Naive thymus-derived CD8-positive, alpha-beta T cell (primary cell): ENCODE measurements at places on chromosomes 12 and 14.

DNA sequence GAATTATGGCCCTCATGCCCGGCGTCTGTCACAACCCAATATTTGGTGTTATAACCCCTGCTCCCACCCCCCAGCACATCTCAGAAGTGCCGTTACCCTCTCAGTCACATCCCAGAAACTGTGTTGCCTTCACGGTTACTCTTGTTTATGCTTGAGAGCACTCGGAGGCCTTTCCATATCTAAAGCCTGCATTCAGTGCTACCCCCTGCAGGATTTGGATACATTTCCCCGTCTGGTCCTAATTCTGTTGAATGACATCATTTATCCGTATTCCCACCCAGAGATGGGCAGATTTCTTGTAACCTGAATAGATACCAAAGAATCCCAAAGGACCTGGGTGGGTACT lies 19.1 kb upstream of the FOS start:
- DNase-seq: no peak

GRCh38 chr12:58764100-58764953 lies 156.0 kb downstream of the LRIG3 start:
- DNase-seq: no peak

GRCh38 chr12:108430245-108430644 lies 84.8 kb upstream of the FICD start:
- no peak for DNase-seq

DNA sequence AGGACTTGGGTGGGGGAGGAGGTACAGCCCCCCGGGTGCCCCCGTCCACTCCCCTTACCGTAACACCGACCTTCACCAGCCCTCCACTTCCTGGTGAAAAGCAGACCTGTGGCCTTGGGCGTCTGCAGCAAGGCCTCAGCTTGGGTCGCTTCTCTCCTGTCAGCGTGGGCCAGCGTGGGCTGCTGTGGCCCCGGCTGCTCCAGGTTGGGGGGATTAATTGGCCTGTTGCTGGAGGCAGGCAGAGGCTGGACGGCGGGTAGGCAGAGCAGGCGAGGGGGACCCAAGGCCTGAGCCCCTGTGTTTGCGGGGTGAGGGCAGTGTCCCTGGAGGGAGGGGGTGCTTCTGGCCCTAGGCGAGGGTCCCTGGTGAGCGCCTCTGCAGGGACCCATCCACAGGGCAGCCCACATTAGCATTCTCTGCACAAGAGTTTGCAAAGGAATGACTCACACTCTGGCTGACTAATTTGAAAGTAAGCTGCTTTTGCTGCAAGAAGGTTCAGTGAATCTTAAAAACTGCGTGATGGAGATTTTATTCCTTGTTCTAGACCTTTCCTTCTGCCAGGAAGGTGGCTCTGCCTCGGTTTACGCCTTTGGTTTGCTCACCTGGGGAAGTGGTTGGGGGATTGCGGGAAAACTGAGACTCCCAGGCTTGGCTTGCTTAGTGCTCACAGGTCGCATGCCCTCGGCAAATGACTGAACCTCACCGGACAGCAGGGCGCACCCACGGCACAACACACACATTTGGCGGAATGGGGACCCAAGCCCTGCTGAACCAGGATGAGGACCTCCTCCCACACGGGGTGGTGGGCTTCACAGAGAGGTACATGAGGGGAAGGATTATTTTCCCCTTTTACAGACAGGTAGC lies 37.9 kb upstream of the DLK1 start:
- DNase-seq: no peak

GRCh38 chr12:116707751-116708150 lies 30.1 kb downstream of the SPRING1 start:
- no peak for DNase-seq

- no peak for DNase-seq
Measured at GRCh38 chr14:74501135-74501614, 7.6 kb downstream of the ISCA2 start.

GRCh38 chr14:34228650-34228976 lies 233.4 kb downstream of the SPTSSA start:
- no peak for DNase-seq

- DNase-seq: no peak
Measured at GRCh38 chr12:123807670-123808069, 45.6 kb downstream of the DNAH10 start.

DNA sequence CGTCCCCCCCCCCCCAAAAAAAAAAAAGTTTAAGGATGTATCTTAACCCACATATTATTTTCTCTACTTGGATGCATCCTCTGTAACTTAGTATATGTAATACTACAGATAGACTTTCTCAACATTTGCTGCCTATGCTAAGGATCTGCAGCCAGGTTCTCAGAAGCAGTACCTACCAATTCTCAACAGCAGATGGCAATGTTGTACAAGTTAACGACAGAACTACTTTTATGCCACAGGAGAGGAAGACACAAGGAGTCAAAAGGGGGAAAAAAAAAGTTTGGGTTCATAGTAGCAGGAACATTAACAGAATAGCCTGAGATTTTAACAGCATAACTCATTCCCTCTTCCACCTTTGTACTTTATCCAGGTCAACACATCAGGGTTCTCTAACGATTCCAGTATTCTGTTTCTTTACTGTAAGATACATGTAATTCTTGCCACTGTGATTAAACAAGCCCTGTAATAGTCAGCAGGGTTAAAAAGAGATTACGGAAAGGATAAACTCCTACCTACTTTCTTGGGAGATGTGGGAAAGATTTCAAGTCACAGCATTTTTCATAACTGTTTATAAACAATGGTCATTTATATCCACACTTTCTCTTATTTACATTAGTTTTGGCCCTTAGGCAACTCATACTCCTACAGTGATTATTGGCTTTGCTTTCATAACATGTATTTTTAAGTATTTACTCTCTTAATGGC lies 5.7 kb upstream of the NEK9 start:
- peak; percentile 79 for DNase-seq

DNA sequence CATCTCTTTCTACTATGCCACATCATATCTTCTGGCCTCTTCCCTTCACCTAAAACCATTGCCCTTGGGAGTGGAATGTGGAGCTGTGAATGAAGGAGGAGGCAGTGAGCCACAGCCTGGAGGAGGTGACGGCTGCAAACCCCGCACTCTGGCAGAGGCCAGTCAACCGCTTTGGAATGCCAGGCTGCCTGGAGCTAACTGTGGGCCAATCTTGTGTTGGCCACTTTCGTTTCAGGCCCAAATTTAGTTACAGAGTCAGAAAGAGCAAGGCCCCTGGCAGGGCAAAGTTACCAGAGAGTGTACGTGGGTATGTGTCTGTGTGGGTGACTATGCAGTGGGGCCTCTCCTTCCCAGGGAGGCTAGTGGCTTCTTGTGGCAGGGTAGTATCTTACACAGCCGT lies 40.1 kb downstream of the CACNA1C start:
- no peak for DNase-seq

GRCh38 chr12:4918950-4919660 lies 9.4 kb downstream of the KCNA1 start:
- DNase-seq: peak; percentile 30
